ENCODE measurements at places on chromosomes 16 and 17. TPM values are rescaled to one million over a fixed set of nuclear protein-coding genes. Genes with fewer than 3 reads are reported as not detected.

DNA sequence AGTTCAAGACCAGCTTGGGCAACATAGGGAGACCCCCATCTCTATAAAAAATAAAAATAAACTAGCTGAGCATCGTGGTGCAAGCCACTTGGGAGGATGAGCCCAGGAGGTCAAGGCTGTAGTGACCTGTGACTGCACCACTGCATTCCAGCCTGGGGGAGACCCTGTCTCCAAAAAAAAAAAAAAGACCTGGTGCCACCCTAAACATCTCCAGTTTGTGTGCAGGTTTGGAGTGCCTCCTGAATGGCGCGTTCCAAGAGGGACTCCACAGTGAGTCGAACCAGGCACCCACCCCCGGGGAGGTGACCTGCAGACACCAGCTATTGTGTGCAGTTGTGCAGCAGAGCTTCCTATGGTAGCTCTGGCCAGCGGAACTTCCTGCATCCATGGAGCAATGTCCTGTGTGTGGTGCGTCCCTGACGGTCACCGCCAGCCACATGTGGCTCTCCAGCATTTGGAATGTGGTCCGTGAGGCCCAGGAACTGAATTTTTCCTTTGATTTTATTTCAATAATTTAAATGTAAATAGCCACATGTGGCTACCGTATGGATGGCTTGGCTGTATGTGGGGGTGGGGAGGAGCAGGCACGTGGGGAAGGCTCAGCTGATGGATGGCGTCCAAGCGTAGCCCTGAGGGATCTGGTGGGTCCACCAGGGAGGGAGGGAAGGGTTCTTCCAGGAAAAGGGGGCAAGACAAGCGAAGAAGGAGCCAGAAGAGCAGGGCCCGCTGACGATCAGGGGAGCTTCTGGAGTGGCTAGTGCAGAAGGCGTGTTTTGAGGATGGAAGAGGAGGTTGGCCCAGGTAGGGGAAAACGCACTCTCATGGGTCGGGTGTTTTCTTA lies 107.1 kb upstream of the GSE1 start:
- DNase-seq, result no peak

DNA sequence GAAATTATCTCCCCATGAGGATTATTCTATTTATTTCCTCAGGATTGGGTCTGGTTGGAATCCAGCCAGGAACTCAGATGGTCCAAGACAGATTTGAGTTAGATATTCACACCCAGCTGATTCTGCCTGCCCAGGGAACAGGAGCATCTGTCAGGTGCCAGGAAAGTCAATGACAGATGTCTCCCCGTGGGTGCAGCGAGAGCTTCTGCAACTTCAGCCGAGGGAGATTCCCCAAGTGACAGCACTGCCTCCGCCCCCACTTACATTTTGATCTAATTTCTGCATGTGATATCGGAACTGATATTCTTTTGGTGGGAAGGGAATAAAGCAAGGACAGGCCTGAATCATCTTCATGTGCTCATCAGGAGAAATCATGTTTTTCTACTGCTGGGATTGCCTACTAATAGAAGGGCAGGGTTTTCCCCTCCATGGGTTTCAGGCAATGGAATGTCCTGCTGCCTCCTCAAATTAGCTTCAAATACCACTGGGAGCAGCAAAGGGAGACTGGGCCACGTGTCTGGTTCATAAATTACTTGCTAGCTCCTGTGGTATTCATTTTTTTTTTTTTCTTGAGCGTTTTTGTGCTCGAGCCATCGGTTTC lies 15.7 kb upstream of the DHX8 start:
- peak; percentile 88 for DNase-seq

GRCh38 chr16:29312835-29313558 lies 93.5 kb downstream of the NPIPB11 start:
- DNase-seq, result no peak

The GHDC gene
- total RNA-seq, result 33.8 TPM

The CPNE7 gene
- 0.65 TPM for total RNA-seq

The TMEM114 gene
- total RNA-seq, result not detected

The KRT33A gene
- total RNA-seq, result not detected

Data from fibroblast of the aortic adventitia (primary cell).